HAP-1 (cell line): ENCODE measurements at places on chromosomes 7 and 10.

- no peak for DNase-seq
Observed at GRCh38 chr7:43511029-43511428, 71.9 kb upstream of the STK17A start.

- no peak for DNase-seq
Observed at GRCh38 chr10:75744261-75744660, 312.8 kb downstream of the LRMDA start.

- peak; percentile 81 for DNase-seq
Observed at GRCh38 chr10:68208424-68209042, 23.4 kb downstream of the ATOH7 start.

DNA sequence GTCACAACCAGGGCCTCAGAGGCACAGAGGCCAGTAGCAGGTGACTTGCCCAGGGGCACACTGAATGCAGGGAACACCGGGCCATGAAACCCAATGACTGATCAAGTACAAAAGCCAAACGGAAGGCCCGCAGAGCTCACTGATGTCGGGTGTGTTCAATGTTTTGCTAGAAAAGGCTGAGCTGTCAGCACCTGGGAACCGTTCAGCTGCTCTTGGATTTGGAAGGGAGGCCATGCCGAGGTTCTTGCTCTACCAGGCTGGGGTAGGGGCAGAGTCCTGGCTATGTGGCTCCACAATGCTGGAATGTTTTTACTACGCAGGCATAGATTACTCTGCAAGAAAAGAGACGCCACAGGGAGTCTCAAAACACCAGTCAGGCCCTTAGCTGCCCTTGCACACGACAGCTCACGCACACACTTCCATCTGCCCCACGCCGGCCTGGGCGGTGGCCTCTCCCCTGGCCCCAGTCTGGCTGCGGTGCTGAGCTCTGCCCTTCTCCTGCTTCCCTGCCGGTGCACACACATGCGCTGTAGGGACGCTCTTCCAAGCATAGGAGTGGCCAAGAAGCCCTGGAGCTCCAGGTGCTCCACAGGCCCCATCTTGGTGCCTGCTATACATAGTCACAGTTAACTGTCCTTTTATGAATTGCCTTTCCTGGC is 79.9 kb downstream of the ZRANB1 start:
- DNase-seq, result no peak

DNA sequence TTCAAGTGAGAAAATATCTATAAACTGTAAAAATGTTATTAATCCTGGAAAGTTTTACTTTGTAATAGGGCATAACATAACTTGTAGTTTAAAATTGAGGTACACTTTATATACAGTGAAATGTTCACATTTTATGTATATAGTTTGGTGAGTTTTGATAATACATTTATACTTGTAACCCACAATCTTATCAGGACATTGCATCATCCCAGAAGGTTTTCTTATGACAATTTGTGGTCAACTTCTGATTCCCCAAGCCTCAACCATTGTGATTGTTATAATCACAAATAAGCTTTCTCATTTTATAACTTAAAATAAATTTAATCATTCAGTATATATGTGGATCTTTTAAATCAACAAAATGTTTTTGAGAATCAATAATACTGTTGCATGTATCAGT is 151.1 kb downstream of the TFPI2 start:
- DNase-seq, result no peak

- no peak for DNase-seq
Observed at GRCh38 chr7:25672496-25672895, 444.2 kb upstream of the NPVF start.

DNA sequence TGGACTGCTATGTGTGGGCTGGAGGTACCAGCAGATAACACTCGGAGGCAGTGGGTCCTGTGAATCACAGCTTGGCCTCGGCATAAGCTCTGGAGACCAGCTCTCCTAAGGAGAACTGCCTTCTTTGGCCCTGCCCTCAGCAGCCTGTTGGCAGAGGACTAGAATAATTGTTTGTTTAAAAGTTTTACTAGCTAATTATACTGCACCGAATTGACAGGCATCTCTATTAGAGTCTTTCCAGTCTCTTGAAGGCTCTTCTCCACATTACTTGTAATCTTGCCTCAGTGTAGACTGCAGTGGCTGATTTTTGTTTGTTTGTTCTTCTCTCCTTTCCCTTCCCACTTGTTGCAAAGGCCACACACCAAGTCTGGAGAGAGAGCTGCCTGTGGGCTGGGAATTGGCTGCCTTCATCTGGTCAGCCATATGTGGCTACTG is 183.2 kb downstream of the AUTS2 start:
- DNase-seq, result peak; percentile 42

DNA sequence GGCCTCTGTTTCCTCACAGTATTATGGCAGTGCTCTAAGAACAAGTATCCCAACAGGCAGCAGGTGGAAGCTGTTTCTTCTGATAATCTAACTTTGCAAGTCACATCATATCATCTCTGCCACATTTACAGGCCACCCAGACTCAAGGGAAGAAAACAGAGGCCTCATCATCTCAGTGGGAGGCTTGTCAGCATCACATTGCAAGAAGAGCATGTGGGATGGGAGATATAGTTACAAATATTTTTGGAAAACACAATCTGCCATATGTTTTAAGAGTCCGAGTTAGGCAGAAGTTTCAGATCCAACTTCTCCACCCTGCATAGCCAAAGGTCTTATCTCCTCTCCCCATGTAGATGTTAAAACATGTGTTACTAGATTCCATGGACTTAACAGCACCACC is 130.4 kb upstream of the PDE1C start:
- no peak for DNase-seq

DNA sequence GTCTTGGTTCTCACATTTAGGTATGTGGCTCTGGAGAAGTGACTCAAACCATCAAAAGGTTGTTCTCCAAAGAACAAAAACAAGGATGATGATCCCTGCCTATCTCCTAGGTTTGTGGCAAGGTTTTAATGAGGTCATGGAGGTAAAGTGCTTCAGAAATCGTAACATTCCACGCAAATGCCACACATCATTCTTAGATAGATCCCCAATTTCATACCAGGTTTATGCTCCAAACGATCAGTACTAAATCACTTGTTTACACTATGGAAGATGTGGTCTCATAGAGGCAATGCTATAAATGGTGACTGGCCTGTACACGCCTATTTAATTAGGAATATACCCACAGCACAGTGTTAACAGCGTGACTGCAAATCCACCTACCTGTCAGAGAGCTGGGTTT is 66.6 kb downstream of the MINDY3 start:
- no peak for DNase-seq
